ENCODE measurements at places on chromosomes 13 and 19.
A peak's percentile ranks its signal among the peaks of the same experiment; 100 is the strongest.

GRCh38 chr19:7869453-7869909 lies 4.7 kb downstream of the PRR36 start:
- DNase-seq: peak; percentile 43

DNA sequence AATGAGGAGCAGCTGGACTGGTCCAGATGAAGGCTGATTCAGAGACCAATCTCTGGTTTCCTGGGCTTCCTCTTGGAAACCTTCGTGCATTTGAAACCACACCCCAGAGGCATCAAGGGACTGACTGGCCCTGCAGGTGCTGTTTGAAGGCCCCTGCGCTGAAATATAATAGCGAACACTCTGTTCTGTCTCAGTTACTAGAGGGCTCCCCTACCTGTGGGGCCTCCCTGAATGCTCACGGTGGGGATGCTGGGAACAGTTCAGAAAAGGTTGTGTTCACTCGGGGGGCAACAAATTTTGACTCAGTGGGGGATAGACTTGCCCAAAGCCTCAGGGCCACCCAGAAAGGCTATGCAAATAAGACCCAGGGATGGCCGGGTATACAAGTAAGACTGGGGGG lies 6.4 kb downstream of the CCDC8 start:
- DNase-seq: no peak

DNA sequence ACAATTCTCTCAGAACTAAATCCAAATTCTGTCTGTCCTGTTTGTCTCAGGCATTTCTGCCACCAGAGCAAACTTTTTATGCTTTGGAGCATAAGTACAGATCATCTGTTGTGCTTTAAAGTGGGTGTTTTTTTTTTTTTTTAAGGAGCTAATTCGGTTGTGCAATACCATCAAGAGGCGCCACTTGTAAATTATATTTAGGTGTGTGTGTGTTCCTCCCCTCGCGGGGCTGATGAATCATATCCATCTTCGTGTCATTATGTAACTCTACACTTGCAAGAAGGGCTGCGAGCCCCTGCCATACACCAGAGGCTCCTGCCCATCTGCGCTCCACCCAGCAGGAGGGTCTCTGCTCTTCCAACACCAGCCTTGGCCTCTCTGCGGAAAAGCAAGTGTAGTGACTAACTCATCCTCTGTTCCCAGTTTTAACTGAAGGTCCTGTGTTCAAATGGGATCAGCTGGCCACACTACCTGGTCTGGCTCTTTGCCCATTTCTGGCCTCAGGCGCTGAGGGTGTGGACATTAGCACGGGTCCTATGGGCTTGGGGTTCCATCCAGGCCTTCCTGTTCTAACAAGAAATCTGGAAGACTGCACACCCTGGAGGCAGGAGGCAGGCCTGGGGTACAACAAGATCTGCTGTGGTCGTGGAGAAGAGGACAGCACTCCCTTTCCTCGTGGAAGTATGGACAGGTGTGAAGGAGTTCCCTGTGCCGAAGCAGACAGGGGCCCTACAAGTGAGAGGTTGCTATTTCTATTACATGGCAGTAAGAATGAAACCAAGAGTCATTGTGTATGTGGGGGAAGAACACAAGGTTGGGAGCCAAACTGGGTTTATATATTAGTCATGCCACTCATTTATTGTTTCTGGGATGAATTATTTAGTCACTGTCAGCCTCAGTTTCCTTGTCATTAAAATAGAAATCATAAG lies 96.1 kb upstream of the MBNL2 start:
- DNase-seq: no peak

DNA sequence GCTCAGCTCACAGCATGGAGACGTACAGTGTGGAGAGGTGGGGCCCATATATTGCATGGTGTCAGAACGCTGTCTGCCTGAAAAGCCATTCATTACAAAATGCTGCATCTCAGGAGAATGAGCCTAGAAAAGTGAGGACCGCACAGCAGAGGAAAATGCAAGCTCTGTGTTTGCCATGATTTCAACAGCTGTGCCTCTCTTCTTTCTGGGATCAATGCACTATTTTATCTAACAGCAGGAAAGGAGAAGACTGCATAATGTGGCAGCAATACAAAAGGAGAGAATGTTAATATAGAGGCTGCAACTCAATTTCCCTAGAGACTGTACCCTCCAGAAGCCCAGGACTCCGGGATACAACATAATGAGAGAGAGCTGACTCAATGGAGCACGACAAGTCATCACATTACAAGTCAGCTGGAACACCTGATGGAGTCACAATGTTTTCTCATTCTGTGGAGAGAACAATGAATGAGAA lies 368.0 kb downstream of the FGF14 start:
- no peak for DNase-seq

- DNase-seq: peak; percentile 27
These were observed 15.5 kb upstream of the SPACA4 start for GRCh38 chr19:48591021-48591420.

DNA sequence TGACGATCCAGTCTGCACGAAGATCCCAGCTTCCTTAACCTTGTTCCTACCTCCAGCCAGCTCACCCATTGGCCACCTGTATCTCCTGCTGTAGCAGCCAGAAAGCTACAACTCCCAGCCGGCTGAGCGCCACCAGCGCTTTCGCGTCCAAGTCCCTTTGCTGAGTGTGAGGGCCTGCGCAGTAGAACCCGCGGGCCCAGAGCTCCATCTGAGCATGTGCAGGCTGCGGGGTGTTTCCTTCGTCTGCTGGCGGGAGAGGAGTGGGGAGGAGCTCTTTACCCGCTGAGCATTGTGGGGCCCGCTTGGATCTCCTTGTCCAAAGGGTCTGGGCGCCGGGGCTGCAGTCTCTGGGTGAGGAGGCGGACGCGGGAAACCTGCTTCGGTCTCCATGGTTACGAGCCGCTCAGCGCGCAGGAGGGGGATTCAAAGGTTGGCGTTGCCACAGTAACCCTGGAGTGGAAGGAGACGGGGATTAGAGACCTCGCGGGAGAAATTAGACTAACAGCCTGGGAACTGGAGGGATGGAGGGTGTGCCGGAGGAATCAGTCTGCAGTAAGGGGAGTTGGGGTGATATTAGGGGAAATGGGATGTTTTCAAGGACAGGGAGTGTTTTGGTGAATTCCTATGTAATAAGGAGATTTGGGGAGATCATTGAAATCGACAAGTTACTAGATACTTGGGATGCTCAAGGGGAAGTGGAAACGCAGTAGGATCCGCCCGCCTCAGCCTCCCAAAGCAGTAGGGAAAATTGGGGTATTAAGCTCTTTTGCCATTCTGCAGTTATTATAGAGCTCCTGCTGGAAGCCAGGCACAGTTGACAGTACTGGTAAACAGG lies 33.5 kb downstream of the ZSWIM9 start:
- peak; percentile 92 for DNase-seq

GRCh38 chr19:38386300-38386970 lies 1.4 kb downstream of the GGN start:
- DNase-seq: no peak

DNA sequence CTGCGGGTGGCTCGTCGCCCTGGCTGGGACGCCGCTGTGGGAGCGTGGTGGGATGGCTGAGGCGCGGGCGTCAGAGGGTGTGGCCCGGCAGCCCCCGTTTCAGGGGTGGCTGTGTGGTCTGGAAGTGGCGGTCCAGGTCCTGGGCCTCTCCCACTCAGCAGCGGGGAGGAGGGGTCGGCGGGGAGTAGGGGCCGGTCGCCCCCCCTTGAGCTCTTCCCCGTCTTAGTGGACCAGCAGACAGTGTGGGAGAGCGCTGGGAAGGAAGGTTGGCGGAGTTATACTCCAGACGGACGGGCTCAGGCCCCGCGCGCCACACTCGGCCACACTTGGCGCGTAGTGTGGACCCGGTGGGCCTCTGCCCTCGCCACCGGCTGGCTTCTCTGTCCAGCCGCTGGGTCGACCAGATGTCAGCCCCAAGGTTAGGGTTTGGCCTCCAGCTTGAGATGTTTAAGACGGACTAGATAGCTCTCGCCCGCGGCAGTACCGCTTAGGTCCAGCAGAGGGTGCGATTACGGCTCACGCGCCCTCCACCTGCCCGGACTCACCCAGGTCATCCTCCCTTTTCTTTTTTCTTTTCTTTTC lies 21.7 kb upstream of the ZNF429 start:
- DNase-seq: peak; percentile 32

DNA sequence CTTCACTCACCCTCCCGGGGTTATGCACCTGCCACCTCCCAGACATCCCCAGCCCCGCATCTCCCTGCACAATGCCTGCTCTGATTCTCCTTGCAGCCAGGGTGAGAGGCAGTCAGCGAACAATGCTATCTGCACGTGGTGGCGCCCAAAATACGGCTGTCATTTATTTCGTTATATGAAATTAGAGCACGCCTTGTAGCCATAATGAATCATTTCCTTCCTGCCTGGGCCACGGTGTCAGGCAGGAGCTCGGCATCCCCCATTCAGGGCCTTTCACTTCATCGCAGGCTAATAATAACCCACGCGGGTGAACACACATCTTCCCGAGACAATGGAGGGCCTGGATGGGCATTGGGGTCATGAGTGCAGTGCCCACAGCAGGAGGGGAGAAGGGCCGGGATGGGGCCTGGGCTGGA lies 143.8 kb upstream of the ZNF507 start:
- DNase-seq: peak; percentile 39
